Inflammatory macrophage treated with lipopolysaccharide for 4 hours (primary cell): ENCODE measurements at places on chromosomes 6 and 20.

DNA sequence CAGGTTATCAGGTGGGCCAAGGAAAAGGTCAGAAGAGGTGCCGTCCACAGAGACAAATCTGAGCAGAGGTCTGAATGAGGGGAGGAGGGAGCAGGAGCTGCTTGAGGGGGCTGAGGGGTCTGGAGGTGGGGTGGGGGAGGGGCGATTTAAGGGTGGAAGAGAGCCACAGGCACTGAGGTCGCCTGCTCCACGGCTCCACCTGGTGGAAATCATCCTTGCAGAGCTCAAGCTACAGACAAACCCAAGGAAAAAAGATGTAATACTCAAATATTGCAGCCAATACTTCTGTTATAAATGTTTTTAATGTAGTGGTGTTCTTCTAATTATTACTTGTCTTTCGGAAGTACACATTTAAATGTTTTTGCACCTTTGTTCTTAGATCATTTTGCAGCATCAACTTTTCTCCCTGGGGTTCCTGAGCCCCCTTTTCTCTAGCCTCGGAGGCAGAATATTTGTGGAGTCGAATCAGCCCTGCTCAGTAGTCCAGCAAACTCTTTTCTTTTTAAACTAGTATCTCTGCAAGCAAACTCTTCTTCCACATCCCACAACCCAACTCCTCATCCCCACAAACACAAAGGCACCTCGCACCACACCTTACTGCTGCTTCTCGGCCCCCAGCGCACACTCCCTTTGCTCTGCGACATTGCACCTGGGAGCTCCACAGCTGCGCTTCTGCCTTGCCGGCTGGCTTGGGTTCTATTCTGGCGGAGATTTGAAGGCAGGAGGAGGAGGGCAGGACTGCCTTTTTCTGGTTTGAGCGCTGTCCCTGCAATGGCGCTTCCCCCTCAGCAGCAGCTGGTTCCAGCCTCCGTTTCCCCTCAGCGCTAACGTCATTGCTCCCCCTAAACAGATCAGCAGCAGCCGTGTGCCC is 51.0 kb upstream of the TFAP2A start:
- peak; percentile 15 for DNase-seq

DNA sequence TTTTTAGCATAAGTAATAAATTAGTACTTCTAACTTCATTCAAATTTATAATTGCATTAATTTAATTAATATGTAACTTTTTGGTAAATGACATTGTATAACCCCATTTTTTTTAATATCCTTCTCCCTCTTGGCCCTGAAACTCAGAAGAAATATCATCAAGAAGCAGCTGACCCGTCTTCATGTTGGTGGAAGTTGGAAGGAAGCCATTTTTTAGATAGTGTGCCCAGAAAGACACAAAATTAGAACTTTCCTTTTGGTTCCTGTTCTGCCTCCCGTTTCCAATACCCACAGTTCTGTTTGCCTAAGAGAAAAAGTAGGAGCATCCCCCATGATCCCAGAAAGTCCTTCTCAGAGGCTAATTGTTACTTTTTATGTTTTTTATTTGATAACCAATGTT is 65.5 kb downstream of the PLCB4 start:
- no peak for DNase-seq

- peak; percentile 82 for DNase-seq
Observed at GRCh38 chr6:105832313-105832761, 253.8 kb upstream of the PRDM1 start.

DNA sequence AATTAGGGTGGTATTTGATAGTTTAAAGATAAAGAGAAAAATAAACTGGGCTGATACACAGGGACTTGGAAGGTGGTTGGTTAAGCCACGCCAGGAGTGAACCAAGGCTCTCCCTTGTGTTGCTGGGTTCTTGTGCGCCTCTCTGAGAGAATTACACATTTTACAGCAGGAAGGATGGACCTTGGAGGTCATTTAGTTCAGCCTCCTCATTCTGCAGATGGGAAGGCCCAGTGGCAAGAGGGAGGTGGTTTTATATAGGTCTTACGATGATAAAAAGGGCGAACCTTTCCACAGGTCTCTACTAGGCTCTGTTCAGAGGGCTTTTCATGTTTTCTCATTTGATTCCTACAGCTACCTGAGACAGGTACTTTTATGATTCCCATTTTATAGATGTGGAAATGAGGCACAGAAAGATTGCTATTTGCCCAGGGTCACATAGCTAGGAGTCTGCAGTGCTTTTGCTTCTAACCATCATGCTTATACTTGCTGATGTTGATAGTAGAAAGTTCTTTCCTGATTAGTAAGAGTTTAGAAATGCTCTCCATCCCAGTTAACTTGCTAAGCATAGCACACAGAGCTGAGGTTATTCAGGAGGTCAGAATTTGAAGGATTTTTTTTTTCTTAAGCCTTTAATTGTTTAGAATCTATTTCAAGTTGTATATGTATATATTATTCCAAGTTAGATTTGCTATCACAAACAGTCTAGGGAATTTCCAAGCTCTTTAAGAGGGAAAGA is 12.8 kb downstream of the HIVEP1 start:
- DNase-seq: no peak

- DNase-seq: no peak
Observed at GRCh38 chr6:24296944-24297343, 60.9 kb downstream of the DCDC2 start.

DNA sequence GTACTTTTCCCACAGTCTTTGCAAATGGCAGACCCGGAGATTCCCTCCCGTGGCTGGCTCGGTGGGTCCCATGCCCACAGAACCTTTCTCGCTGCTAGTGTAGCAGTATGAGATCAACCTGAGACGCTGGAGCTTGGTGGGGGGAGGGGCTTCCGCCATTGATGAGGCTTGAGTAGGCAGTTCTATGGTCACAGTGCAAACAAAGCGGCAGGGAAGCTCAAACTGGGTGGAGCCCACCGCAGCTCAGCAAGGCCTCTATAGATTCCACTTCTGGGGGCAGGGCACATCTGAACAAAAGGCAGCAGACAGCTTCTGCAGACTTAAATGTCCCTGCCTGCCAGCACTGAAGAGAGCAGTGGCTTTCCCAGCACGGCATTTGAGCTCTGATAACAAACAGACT is 186.0 kb upstream of the KCNK16 start:
- DNase-seq: no peak

GRCh38 chr6:80341330-80341729 is 234.9 kb downstream of the BCKDHB start:
- no peak for DNase-seq

DNA sequence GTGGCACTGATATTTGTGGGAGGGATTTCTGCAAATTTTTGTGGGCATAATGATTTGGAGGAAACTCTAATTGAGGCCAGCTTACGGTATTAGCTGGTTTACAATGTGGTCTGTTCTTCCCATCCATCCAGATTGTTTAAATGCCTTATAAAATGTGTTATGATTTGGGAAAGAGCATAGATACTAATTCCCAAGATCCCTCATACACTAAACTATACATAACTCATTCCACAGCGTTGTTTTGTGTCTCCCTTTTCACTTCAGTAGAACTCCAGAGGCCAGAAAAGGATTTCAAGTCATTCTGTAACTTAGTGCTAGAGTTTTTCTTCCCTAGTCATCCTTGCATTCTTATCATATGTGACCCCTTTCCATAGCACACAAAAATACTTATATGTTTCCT is 292.6 kb upstream of the NT5E start:
- no peak for DNase-seq

DNA sequence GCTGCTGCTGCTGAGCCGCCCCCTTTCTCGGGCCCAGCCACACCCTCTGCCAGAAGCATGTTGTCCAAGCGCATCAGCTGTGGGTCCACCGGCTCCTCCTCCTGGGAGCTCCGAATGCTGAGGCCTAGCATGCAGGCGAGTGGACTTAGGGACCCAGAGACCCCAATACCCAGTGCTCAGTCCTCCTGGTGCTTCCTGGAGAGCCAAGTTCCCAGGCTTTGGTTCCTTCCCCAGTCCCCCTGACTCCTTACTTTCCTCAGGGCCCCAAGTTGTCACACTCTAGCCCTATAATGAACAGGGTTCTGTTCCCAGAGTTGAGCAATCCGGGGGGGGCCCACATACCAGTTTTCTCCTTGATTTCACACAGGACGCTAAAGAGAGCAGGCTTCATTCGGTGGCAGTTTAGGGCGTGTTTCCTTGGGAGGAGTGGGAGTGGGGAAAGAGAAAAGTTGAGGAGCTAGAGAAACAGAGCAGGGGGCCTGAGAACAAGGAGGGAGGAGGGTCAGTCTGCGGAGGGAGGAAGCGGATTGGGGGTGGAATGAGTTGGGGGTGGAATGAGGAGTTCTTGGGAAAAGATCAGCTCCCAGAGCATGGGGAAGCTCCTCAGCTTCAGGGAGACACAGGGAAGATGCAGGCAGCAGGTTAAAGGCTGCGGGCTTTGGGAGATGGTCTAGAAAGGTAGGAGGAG is 1.5 kb downstream of the PBX2 start:
- no peak for DNase-seq

DNA sequence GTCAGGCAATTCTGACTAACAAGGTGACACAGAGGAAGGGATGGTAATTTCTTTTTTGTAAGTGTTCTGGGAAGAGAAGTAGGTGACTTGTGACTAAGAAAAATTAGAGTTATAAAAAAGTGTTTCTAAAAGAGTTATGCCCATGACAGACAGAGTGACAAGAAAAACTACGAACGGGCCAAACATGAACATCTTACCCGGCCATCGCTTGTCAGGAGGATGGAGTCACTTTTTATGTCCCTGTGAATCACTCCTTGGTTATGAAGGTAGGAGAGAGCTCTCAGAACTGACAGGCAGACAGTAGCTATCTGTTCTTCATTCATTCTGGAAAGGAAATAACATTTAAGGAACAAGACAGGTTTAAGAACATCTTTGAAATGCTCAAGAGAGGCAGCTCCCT is 43.0 kb downstream of the LAMP5 start:
- no peak for DNase-seq

- no peak for DNase-seq
Observed at GRCh38 chr20:53162251-53162835, 190.2 kb downstream of the TSHZ2 start.

GRCh38 chr6:51608932-51609331 is 478.5 kb downstream of the PKHD1 start:
- DNase-seq: no peak

DNA sequence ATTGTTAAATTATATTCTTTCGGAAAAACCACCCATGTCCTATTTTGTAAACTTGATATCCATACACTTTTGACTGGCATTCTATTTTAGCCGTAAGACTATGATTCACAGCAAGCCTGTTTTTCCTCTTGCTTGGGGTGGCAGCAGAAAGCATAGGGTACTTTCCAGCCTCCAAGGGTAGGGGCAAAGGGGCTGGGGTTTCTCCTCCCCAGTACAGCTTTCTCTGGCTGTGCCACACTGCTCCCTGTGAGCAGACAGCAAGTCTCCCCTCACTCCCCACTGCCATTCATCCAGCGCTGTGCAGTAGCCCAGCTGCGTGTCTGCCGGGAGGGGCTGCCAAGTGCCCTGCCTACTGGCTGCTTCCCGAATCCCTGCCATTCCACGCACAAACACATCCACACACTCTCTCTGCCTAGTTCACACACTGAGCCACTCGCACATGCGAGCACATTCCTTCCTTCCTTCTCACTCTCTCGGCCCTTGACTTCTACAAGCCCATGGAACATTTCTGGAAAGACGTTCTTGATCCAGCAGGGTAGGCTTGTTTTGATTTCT is 2.1 kb upstream of the ESR1 start:
- no peak for DNase-seq

DNA sequence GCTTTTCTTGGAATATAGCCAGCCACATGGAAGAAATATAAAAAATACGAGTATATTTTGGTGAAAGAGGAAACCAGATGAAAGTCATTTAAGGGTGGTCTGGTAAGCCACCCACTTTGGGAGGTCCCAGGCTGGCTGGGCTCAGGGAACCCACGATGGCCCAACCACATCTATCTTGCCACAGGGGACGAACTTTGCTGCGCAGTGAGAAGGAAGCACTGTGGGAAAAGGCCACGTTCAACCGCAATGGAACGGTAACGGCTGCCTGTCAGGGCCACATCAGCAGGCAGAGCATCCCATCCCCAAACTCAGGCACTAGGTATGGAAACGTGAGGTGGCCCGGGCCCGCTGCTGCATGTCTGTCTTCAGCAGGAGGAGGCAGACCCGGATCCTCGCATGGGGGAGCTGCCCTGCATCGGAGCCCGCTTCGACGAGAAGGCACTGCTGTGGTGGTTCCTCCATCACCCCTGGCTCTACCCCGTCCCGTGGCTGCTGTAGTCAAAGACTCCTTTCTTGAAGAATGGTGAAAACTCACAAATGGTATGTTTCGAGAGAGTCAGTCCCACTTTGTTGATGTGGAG is 300.4 kb downstream of the KIF16B start:
- no peak for DNase-seq

GRCh38 chr6:48743738-48744137 is 632.7 kb upstream of the PTCHD4 start:
- no peak for DNase-seq

- no peak for DNase-seq
Observed at GRCh38 chr6:1372690-1373089, 16.7 kb upstream of the FOXF2 start.

GRCh38 chr6:128487746-128488145 is 32.7 kb downstream of the PTPRK start:
- no peak for DNase-seq

GRCh38 chr6:9710574-9710973 is 704.3 kb downstream of the TFAP2A start:
- DNase-seq: peak; percentile 32

GRCh38 chr6:16901782-16902181 is 140.5 kb upstream of the ATXN1 start:
- peak; percentile 91 for DNase-seq

DNA sequence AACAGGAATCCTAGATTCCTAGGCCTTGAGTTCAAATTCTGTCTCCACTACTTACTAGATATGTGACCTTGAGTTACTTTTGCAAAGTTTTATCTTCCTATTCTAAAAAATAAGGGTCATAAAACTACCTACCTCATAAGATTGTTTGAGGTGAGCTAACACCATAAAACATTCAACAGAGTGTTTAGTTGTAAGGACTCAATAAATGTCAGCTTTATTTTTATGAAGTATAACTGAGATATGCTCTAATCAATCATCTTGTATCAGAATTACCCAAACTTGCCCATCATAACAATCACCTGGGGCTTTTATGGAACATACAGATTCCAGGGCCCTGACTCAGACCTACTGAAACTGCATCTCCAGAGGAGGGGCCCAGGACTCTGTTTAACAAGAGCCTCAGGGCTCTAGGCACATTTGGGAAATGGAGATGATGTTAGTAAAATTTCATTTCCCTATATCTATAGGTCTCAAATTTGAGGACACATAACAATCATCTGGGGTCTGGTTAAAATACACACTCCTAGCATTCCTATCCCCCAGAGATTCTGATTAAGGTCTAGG is 35.5 kb upstream of the MRAP2 start:
- DNase-seq: no peak

GRCh38 chr20:6993511-6993910 is 226.0 kb downstream of the BMP2 start:
- no peak for DNase-seq

GRCh38 chr20:3181270-3181669 is 7.9 kb upstream of the LZTS3 start:
- no peak for DNase-seq

DNA sequence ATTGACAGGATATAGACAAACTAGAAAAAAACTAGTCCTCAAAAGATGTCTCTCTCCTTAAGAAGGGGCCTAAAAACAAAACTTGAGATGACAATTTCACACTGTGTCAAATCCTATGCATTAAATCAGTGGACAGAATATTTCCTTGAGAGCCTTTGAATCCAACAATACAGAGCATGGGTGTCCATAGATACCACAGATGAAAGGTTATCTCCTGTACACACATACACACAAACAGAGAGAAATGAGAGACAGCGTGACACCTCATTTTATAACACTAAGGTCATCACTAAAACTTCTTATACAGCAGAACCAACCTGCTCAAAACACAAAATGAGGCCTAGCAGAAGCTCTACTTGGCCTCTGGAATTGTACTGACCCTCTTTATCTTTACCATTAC is 55.5 kb downstream of the MAP7 start:
- DNase-seq: no peak

GRCh38 chr6:30903236-30903635 is 4.8 kb upstream of the GTF2H4 start:
- no peak for DNase-seq
